ENCODE measurements at places on chromosomes 5 and 9. TPM values are rescaled to one million over a fixed set of nuclear protein-coding genes. Genes with fewer than 3 reads are reported as not detected.

DNA sequence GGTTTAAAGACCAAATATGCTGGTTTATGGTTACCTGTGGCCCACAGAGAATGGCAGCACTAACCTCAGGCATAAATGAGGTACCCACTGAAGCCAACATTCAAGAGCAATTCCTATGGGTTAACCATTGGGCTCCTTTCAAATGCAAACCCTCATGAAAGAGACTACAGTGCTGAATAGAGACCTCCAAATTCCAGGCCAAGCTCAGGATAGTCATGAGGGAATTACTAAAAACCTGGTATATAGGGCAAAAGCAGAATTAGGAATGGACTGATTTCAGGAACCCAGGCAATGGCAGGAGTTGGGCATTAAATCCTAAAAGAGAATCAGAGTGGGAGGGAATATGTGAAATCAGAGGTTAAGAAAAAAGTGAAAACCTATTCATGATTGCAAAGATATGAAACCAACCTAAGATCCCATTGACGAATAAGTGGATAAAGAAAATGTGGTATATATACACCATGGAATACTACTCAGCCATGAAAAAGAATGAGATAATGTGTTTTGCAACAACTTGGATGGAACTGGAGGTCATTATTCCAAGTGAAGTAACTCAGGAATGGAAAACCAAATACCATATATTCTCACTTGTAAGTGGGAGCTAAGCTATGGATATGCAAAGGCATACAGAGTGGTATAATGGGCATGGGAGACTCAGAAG is 51.6 kb downstream of the PDCD1LG2 start:
- no peak for DNase-seq

- DNase-seq, result no peak
Observed at GRCh38 chr9:103999375-104000062, 94.6 kb upstream of the SMC2 start.

GRCh38 chr5:142017832-142018427 is 5.1 kb upstream of the GNPDA1 start:
- DNase-seq, result no peak

The RAB24 gene
- total RNA-seq, result 18.9 TPM

DNA sequence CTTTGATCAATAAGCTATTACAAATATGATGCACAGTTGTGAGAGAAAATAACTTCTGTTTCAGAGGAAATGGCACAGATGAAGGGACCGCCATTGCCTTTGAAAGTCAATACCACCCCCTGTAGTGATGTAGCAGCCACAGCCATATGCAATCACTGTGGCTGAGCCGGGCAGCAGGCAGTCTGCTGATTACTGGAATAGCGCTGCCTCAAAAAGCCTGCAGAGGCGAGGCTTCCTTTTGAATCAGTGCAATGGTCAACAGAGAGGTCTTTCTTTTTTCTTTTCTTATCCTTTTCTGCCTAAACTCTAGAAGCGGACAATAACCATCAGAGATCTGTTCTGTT is 265.1 kb upstream of the TAS2R1 start:
- DNase-seq, result no peak

The GDA gene
- total RNA-seq, result 3.1 TPM

DNA sequence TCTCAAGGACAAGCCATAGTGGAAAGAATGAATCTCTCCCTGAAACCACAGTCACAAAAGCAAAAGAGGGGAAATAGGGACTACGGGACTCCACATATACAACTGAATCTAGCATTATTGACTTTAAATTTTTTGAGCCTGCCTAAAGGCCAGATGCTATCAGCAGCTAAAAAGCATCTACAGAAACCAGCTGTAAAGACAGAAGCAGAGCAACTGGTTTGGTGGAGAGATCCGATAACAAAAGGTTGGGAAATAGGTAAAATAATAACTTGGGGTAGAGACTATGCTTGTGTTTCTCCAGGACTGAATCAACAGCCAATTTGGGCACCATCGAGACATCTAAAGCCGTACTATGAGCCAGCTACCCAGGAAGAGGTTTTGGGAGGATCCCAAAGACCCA is 281.2 kb downstream of the CDH18 start:
- DNase-seq, result no peak

DNA sequence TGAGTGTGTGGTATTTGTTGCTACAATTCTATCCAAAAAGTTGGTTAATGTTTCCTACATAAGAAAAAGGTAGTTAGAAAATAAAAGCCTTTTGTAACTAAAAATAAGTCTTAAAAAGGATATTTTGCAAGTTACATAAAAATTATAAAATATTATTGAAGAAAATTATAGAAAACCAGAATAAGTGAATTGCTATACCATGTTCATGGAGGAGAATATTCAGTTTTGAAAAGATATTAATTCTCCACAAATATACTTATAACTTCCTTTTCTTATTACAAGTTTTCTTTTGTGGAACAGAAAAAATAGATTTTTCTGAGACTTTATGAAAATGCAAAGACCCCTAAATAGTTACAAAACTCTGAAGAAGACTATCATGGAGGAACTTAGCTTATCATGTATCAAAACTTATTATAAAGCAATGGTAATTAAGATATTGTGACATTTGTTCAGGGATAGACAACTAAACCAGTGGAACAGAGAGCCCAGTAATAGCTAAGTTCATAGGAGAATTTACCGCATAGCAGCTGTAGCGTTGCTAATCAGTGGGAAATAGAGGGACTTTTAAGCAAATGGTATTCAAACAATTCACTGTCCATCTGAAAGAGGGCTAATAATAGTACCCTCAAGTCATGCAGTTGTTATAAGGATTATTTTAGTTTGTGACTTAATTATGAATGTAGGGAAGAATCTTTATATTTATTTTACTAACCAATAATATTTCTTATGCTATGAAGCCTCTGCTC is 515.2 kb upstream of the ZNF608 start:
- no peak for DNase-seq

- DNase-seq, result no peak
Observed at GRCh38 chr5:56737002-56737621, 78.2 kb upstream of the MAP3K1 start.

The FCN2 gene
- total RNA-seq, result not detected

GRCh38 chr5:32551865-32552264 is 33.5 kb upstream of the SUB1 start:
- no peak for DNase-seq

GRCh38 chr5:122126177-122126755 is 3.1 kb upstream of the ZNF474 start:
- DNase-seq, result no peak

The PDLIM4 gene
- total RNA-seq, result 5.4 TPM

DNA sequence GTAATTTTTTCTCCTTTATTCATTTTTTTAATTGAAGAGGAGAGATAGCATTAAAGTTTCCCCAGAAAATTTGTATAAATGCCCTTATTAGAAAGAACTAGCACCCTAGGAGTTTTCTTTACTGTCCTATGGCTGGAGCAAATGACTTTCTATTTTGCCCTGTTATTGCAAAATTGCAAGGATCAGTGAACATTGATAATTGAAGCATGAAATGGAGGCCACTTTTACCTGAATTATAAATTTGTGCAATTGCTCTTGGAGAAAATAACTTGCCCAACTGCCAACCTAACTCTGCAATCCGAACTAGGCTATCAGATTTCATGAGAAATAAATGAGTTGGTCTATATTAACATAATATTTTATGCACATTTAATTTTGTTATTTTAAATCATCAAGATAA is 111.9 kb downstream of the MTRR start:
- no peak for DNase-seq

GRCh38 chr5:87776785-87777184 is 364.1 kb upstream of the CCNH start:
- no peak for DNase-seq

GRCh38 chr5:53590759-53591158 is 30.3 kb downstream of the NDUFS4 start:
- DNase-seq, result no peak

The FAT2 gene
- total RNA-seq, result not detected

GRCh38 chr9:26066237-26066636 is 388.0 kb upstream of the TUSC1 start:
- no peak for DNase-seq

DNA sequence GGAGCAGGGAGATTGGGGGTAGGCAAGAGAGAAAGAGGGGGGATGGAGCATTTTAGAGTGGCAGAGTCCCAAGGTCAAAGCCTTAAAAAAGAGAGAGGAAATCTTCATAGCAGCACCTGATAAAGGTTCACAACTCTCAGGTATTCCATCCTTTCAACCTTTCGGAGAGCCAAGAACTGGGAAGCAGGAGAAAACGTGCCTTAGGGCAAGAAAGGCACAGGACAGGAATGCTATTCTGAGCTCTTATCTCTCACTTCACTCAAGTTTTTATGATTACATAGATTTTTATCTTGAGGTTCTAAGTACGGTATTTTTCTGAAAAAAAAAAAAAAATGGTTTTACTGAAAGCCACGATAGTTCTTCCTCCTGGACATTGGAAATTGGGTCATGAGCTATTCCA is 34.5 kb upstream of the SMAD5 start:
- DNase-seq, result no peak

DNA sequence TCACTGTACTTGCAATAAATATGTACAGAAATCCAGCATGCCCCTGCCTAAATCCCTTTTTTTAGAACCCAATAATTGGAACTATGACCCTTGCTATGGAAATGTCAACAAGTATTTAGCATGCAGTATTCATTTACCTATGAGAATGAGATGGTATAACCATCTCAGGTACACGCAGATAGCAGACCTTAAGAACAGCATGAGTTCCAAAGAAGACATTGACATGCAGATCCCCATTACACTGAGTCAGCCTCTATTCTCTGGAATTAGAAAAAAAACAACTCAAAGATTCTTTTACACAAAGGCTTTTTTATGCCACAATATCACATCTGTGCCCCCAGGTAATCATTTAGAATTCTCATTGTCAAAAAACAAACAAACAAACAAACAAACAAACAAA is 325.6 kb upstream of the TLE4 start:
- DNase-seq, result no peak

GRCh38 chr5:159206368-159206767 is 3.0 kb downstream of the RNF145 start:
- no peak for DNase-seq

GRCh38 chr5:26881901-26882300 is 156.5 kb downstream of the CDH9 start:
- DNase-seq, result no peak

GRCh38 chr5:83740741-83741140 is 20.1 kb upstream of the HAPLN1 start:
- DNase-seq, result no peak

The PCDHGA3 gene
- 9.8 TPM for total RNA-seq

The CFAP157 gene
- total RNA-seq, result not detected

DNA sequence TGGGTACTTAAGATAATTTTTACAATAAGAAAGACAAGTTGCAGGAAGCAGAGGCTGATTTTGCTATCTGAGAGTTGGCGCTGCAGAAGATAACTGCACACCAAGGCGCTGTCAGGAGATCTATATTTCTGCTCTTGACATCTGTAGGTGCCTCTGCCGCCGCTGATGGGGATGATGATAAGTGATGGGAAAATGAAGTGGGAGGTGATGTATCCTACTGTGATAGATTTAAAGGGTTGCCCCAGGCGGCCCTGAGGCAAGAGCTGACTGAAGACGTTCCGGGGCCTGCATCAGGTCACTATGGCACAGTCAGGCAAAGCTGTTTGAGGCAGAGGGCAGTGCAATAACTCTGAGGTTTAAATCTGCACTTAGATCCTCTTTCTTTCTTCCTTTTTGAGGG is 78.1 kb downstream of the SNCAIP start:
- DNase-seq, result no peak

- DNase-seq, result no peak
Observed at GRCh38 chr9:108688051-108688450, 167.7 kb downstream of the ACTL7B start.

The C9orf43 gene
- 0.24 TPM for total RNA-seq

The CAVIN4 gene
- 79.3 TPM for total RNA-seq

The CSNK1A1 gene
- 202 TPM for total RNA-seq

GRCh38 chr9:85156652-85157051 is 487.1 kb downstream of the NTRK2 start:
- DNase-seq, result no peak

DNA sequence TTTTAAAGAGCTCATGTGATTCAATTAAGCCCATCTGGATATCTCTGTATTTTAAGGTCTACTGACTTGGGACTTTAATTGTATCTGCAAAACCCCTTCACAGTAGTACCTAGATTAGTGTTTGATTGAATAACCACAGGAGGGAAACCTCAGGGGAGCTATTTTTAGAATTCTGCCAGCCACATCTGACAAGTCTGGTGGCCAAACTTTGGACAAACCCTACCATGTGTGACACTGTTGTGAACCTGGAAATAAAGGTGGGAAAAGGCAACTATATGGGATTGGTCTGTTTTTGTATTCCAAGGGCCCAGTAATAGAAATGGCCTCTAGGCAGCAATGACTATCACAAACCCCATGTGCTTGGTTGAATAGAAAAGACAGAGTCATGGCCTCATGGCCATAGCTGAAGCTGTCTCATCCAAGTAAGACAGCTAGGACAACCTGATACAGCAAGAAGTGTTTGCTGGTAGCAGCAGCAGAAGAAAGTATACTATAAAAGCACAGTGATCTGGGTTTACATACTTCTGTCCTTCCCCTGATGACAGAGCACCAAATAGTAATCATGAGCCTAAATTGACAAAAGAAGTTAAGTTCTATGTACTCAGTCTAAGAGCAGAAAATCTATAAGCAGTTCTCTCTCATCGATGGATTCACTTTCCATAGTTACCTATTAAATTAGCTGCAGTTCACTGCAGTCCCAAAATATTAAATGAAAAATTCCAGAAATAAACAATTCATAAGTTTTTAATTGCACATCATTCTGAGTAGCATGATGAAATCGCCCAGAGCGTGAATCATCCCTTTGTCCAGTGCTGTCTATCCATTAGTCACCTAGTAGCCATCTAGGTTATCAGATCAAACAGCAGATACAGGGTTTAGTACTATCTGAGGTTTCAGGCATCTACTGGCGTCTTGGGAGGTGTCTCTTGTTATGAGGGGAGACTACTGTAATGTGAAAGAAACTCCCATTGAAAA is 189.8 kb downstream of the ARHGAP26 start:
- no peak for DNase-seq

The ZNF883 gene
- 4.8 TPM for total RNA-seq

GRCh38 chr9:86052556-86053468 is 46.5 kb downstream of the GOLM1 start:
- no peak for DNase-seq

- DNase-seq, result no peak
Observed at GRCh38 chr9:118478752-118479151, 774.5 kb downstream of the TLR4 start.

- DNase-seq, result no peak
Observed at GRCh38 chr5:10761933-10762775, 1.1 kb upstream of the DAP start.

Measured in Right ventricle myocardium inferior (tissue), 1 donor.